ENCODE measurements at places on chromosomes 2 and 18.
A peak's percentile ranks its signal among the peaks of the same experiment; 100 is the strongest.

DNA sequence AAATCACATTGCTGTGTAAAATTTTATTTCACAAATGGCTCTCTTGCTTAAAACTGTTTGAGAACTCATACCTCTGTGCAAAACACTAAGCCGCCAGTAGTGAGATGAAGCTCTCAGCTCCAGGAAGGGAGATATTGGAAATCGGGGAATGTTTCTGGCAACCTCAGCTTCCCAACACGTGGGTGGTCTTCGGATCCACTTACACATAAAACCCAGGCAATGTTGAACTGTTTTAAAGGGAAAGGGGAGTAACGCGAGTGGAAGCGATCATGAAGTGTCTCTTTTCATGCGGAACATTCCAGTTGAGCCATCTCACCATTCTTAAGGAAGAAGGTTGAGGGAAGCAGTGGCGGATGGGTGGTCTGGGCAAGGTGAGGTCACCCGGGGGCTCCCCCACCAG is 136.8 kb downstream of the ASB1 start:
- no peak for DNase-seq

- DNase-seq = peak; percentile 97
Measured at GRCh38 chr2:27086090-27086723, 365 bp upstream of the KHK start.

DNA sequence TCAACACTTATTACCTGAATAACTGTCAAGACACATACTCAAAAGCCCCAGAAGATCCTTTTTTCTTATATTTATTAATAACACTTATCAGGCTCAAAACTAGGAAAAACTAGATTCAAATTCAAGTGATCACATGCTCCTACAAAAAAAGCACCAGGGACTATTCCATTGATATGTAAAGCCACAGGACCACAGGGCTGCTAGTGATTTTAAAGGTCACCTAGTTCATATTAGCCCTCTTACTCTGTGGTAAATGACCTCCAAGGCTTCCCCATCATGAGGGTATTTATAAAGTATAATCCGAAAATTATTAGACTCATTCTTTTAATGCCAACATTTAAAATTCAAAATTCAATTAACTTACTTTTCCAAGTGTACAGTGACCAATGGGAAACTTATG is 52.5 kb downstream of the LRPPRC start:
- no peak for DNase-seq

GRCh38 chr2:169672406-169672805 is 21.8 kb downstream of the CFAP210 start:
- no peak for DNase-seq

DNA sequence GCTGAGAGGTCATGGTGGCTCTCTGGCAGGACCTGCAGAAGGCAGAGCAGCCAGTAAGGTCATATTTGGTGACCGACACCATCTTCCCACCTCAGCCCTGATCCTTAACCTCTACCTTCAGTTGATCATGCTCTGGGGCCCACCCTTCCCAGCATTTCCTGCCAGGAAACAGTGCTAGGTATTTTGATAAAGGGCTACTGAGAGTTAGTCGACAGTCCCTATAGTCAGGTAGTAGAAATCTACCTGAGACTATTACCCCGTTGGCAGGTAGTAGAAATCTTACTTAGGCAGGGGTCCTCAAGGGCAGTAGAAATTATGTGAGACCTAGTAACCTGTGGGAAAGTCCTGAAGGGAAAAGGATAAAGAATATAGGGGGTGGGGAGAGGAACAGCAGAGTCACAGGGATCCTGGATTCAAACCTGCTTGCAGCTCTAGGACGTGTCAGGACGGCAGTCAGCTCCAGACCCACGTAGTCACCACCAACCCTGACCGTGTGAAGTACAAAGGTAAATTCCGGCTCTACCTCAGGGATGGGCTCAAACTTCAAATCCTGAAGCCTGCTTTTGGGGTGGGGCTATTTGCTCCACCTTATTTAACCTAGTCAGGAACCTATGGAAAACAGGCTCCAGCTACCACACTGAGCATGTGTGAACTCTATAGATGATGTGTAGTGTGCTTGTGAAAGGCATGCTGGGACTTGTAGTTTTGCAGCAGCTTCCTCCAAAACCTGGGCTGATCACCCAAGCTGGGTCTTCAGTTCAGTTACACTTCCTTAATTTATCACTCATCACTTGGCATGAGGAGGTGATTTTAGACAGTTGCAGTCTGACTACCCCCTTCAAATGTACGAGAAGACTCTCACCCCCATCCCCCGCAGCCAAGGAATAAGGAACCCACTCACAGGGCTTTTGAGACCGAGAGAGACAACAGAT is at the start of gene DQX1:
DQX1 (minus strand) TSS at position 515 of the 932 bp plus-strand sequence; CDS start at position 13, 502 bp downstream.
- no peak for DNase-seq

- no peak for DNase-seq
Measured at GRCh38 chr2:121479882-121480522, 50.7 kb upstream of the RNU4ATAC start.

- DNase-seq = no peak
Measured at GRCh38 chr2:98749066-98749450, 18.1 kb upstream of the MGAT4A start.

GRCh38 chr2:190545555-190546385 is 11.2 kb upstream of the NEMP2 start:
- no peak for DNase-seq

GRCh38 chr18:14908541-14908940 is 160.6 kb downstream of the ANKRD30B start:
- no peak for DNase-seq

DNA sequence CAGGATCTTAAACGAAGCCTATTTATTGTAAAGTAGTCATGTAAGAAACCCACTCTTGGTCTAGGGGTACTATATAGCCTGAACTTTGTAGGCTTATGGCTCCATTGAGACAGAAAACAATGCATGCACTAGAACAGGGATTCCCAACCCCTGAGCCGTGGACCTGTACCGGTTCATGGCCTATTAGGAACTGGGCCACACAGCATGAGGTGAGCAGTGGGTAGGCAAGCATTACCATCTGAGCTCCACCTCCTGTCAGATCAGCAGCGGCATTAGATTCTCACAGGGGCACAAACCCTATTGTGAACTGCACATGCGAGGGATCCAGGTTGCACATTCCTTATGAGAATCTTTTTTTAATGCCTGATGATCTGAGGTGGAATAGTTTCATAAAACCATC is 59.2 kb downstream of the ROCK1 start:
- DNase-seq = no peak

- no peak for DNase-seq
Measured at GRCh38 chr2:128233790-128234395, 84.8 kb downstream of the HS6ST1 start.

GRCh38 chr2:161998857-161999256 is 75.2 kb downstream of the DPP4 start:
- no peak for DNase-seq

DNA sequence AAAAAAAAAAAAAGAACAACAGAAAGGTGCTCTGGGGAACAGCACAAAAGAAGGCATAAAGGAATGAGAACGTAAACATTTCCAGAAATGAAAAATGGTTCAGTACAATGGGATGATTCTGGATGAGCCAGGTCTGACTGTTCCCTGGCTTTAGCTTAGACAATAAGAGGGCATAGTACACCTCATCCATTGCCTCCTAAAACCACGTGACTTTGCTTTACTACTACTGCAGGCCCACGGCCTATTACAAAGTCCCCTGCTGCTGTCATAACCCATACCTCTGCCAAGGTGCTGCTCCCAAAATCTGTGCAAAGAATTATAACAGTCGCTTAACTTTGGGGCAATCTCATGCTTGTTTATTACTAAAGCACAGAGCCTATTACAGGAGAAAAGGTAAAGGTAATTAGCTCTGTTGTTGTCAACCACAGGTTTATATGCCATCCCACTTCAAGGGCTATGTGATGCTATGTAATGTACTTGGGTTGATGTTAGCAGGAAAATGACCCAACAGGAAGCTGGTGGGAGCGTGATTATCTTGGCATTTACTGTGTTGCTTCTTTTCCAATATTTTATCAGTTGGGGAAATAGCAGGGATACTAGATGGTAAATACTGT is 26.8 kb downstream of the STK17B start:
- DNase-seq = no peak

GRCh38 chr18:49628881-49629795 is 67.3 kb downstream of the LIPG start:
- DNase-seq = no peak

- DNase-seq = no peak
Measured at GRCh38 chr18:9516437-9517064, 41.2 kb downstream of the RALBP1 start.

DNA sequence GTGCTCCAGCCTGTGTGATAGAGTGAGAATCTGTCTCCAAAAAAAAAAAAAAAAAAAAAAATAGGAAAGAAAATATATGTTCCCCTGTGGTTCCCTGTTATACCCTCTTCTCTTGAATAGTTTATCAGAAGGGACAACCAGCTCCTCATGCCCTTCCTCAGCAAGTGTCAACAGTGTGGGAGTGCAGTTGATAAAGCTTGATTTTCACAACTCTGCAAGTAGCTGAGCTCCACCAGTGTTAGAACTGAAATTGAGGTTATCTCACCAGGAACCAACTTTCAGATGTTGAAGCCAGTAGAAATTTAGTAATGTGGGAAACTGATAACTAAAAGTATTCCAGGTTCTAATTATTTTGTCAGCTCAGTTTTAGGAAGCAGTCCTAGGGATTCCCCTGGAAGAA is 25.1 kb downstream of the NEDD4L start:
- DNase-seq = no peak

- no peak for DNase-seq
Measured at GRCh38 chr2:43196768-43197587, 29.4 kb downstream of the ZFP36L2 start.

- no peak for DNase-seq
Measured at GRCh38 chr2:8676191-8676920, 5.5 kb upstream of the ID2 start.

GRCh38 chr2:218341381-218341780 is 15.3 kb upstream of the CATIP start:
- DNase-seq = no peak

DNA sequence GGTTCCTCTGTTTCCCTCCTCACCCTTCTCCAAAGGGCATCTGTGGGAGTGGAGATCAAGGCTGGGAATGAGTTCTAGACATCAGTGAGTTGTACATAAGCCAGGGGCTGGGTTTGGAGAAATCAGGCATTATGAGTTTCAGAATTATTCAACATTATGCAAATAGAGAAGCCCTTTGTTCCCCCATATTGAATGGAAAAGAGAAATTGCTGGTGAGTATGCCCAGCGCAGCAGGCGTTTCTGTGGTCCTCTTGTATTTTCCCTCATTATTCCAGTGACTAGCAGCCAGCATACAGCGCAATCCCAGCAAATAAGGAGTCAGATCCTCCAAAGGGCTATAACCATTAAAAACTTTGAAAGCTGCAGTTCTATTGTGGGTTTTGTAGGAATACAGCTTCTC is 94.4 kb downstream of the VWA3B start:
- no peak for DNase-seq

DNA sequence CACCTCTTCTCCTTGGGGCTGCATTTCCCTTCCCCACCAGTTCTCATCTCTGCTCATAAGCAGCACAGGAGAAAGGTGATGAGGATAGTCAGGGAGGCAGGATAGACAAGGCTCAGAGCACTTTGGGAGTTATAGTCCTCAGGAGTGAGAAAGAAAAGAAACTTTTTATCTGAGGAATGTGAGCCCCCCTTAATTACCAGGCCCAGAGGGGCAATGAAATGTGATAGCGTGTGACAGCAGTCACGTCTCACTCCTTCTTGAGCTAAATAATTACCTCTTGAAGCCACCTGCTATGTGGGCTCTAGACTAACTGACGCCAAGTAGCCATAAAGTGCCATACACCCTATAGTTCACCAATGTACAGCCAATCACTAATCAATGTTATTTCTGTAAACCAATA is 105.8 kb downstream of the SPP2 start:
- DNase-seq = no peak
